Stimulated activated CD8-positive, alpha-beta memory T cell treated with anti-CD3 and anti-CD28 coated beads, Interleukin-7, amount 100 ng/mL, for 48 hours (primary cell): ENCODE measurements at places on chromosomes 1 and 21.

DNA sequence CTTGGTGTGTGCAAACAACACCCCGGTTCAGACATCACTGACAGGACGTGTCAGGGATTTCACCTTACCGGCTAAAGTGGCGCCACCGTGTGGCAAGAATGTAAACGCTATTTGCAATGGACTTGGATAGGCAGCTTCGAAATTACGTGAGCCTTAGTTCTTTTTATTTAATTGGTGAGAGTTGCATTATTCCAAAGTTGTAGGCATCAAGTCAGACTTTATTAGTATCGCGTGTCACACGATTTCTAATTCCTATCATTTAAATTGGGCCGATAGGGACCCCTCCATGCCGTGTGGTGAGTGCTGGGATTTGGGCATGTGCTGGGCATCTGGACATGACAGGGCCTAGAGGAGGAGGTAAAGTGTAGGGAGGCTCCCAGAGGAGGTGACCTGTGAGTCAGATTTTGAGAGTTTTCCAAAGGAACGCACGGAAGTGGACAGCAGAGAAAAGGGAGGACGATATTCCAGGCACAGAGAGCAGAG is 14.5 kb upstream of the CPT2 start:
- peak; percentile 37 for DNase-seq

GRCh38 chr1:25099343-25099951 is 132.9 kb downstream of the SYF2 start:
- peak; percentile 41 for DNase-seq

GRCh38 chr1:66207484-66207883 is 326.5 kb upstream of the SGIP1 start:
- DNase-seq, result no peak

GRCh38 chr1:59625384-59625783 is 189.4 kb upstream of the HOOK1 start:
- DNase-seq, result no peak

GRCh38 chr1:113325022-113325421 is 65.3 kb upstream of the MAGI3 start:
- DNase-seq, result no peak

- DNase-seq, result no peak
Measured at GRCh38 chr21:43627527-43627926, 31.8 kb downstream of the HSF2BP start.

GRCh38 chr1:161879261-161879660 is 113.1 kb downstream of the ATF6 start:
- no peak for DNase-seq

DNA sequence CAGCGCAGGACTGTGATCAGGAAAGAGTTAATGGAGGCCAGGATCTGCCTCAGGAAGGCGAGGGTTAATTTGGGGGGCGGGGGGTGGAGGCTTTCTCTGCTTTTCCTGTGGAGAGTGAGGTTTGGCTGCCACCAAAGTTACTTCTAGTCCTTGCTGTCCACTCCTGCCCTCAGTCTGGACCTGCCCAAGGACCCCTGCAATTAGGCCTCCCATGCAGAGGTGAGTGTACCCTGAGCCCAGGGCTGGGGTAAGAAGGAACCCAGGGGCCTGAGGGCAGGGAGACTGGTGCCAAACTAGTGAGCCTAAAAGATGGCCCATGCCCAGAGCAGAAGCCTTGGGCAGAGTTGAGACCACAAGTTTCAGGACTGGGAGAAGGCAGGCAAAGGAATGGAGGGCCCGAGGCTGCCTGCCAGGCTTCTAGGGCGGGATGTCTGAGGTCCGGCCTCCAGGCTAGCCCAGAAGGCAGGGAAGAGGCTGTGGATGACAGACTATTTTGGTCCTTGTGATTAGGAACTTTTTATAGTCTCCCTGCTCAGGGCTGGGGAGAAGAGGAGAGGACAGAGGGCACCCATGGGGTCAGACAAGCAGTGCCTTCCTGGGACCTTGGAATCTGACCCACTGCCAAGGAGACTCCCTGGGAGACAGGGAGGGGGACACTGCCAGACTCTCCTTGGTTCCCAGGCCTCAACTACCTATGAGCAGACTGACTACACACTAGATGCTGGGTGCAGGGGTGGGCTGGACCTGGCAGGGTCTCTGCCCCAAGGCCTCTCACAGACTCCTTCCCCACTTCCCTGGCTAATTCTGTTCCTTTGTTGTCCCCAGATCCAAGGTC is at the start of gene FAM110D:
FAM110D (plus strand) TSS at position 172 of the 835 bp plus-strand sequence. CDS start 2,213 bp downstream, outside the sequence.
- DNase-seq, result no peak

DNA sequence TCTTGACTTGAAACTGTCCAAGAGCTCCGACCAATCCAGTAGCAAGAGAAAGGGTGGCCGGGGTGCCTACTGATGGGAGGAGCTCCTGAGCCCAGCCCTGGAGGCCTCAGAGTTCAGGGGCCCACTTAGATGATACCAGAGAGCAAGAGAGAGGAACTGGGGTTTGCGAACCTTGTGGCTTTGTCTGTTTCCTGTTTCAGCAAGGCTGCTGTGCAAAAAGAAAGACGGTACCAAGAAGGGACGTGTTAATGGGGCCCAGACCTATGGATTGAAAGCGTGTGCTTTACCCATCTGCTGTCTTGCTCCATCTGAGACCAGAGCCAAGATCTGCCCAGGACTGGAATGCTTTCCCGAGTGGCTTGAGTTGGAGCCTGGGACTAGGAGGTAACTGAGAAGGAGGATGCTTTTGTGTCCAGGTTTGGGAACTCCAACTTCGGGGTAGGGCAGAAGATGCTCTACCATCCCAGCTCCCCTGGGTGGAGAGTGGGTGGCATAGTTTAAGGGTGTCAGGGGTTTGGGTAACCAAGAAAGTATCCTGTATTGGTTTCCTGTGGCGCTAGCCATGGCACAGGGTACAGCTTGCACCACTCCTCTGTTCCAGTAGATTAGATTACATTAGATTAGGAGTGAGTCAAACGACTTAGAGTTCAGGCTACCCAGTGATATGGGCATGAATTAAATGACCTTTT is at the start of gene TRAF3IP3:
TRAF3IP3 (plus strand) TSS at position 128 of the 689 bp plus-strand sequence. CDS start 3,987 bp downstream, outside the sequence.
- peak; percentile 59 for DNase-seq

DNA sequence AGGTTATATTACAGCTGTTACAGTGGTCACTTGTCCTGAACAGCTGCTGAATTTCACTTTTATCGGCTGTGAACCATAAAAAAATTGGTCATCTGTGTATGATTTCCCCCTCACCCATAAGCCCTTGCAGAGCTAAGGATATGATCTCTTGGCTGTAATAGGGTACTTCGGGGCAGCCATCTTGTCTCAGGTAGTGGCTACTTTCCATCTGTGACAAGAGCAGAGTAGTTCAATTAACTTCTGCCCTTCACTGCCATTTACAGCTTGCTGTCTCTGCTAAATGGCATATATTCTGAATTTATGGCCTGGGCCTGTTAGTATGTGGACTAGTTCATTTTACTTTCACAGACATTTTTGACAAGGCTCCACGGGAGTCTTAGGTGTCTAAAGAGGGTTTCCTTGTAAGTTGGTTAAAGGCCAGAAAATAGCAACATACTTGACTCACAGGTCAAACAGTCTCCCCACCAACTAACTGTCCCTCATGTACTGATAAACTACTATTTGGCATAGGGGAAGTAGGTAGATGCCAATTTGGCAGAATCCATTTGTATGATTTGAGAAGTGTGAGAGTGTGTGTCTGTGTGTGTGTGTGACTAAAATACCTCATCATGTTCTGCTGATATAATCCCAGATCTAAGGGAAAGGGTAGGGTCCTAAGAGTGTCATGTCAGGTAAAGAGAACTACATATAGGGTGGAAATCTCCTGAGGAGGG is 151.6 kb downstream of the KCTD3 start:
- no peak for DNase-seq

DNA sequence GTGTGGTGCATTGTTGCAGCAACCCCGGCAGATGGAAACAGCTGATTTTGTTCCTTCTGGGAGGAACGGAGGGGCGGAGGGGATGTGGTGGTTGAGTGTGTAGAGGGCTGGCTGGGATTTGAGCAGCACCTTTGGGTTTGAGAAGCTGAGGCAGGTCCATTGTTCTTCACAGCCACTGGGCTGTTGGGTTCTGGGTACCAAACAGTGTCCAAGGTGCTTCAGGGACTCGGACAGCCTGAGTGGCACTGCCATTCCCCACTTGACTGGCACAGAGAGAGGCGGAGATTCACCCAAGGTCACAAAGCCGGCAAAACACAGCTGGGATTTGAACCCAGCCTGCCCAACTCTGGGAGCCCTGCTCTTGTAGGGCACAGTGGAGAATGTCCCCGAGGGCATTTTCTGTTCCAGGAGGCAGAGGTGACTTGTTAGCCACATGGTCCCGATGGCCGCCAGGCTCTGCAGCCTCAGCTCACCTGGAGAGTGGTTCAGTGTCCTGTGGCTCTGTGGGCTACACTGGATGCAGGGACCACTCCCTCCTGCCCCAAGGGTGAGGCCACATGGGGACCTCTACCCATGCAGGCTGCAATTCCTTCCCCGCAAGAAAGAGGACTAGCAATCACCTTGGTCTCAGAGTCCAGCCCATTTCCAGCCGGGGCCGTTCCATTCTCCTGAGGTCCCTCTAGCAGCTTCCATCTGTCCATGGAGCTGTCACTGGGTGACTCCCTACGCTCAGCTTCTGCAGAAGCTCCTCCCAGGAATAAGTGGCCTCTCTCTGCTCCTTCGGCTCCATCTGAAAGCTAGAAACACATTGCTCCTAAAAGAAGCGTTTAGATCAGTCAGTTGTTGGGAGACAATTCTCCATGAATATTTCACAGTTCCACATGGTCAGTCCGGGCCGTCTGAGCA is 31.2 kb upstream of the C1orf174 start:
- DNase-seq, result no peak

- DNase-seq, result no peak
Measured at GRCh38 chr1:209825591-209826434, 2.0 kb upstream of the UTP25 start.

GRCh38 chr21:24420689-24421088 is 1186.6 kb downstream of the MRPL39 start:
- DNase-seq, result no peak

DNA sequence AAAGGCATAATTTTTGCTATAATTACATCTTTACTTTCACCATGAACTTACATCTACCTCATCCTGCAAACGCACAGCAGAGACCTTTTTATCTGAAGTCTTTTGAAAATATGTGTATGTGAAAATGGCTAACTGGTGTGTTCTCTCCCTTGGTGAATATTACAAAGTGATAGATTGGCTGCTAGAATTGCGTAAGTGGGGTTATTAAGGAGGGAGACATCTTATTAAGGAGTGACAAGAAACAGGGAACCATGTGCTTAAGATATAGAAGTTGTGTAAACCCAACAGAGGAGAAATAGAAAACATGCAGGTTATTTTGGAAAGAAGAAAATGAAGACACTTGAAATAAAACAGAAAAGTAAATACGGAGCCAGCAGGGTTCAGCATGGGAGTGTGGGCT is 7.8 kb downstream of the KCNJ15 start:
- no peak for DNase-seq
